Muscle of arm (tissue), 14 donors: ENCODE measurements at places on chromosomes 12 and 14.
A peak's percentile ranks its signal among the peaks of the same experiment; 100 is the strongest.

DNA sequence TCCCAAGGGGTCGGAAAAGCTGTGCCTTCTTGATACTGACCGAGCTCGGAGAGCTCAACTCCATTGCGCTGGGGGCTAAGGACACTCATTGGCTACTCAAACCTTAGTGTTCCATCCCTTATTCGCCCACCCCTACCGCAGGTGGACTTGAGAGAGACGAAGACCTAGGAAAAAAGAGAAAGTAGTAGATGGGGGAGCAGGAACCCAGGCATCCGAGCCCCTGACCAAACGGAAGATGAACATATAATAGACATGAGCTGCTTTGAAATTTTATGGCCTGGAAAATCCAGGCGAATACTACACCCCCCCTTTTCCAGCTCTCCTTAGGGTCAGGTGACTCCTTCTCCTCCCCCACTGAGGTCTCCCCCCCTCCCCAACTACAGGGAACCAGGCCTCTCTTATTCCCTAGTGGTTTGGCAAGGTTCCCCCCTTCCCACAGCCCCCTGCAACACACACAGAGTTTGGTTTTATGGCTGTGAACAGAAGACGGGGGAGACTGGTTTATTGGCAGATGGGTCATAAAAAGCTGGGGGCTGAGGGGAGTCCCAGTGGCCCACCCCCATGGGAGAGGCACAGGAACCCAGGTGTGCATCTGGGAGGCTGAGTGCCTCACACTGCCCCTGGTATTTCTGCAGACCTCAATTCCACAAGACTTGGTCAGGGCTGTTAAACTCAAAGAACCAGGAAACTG is 1.6 kb downstream of the GDF11 start:
- no peak for DNase-seq

DNA sequence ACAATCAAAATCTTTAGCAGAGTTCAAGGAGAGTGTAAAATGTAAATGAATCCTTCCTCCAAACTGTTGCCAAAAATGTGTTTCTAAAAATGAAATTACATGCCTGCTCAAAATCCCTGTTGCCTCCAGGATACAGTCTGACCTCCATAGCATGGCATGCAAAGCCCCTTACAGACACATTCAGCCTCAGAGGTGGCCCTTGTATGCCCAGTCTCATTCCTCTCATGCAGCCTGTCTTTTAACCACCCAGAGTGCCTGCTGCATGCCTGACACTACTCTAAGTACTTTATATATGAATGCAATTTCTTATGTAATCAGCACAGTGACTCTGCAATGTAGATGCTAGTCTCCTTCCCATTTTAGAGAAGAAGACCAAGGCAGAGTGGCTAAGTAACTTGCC is 24.4 kb upstream of the PTPRQ start:
- DNase-seq = no peak

- DNase-seq = no peak
These were observed 17.2 kb downstream of the KRT85 start for GRCh38 chr12:52350021-52350620.

- DNase-seq = no peak
These were observed 33.1 kb upstream of the MMP19 start for GRCh38 chr12:55875704-55876467.

- no peak for DNase-seq
These were observed 106.5 kb upstream of the PRKD1 start for GRCh38 chr14:30034152-30034551.

- DNase-seq = no peak
These were observed 17.3 kb upstream of the ZDHHC22 start for GRCh38 chr14:77158882-77159255.

GRCh38 chr14:58862416-58863160 is 224.8 kb downstream of the DACT1 start:
- DNase-seq = peak; percentile 48

- no peak for DNase-seq
These were observed 19.8 kb downstream of the CD9 start for GRCh38 chr12:6219980-6220379.

GRCh38 chr14:38186216-38186615 is 21.5 kb upstream of the SSTR1 start:
- DNase-seq = no peak

DNA sequence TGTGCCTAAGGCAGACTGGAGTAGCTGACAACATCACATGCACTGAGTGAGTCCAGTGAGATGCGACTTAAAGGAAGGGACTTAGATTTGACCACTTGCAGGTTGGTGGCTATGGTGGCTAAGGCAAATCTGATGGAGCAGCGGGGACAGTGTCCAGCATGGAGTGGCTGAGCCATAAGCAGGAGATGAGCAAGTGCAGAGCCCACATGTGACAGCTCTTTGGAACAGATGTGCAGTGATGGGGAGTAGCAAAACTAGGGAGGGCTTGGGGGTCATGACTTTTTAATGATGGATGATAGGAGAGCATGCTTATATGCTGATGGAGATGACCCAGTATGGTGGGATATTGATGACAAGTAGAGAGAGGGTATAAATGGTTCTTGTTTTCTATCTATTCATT is 80.2 kb downstream of the PELI2 start:
- DNase-seq = no peak
